ENCODE measurements at places on chromosomes 5 and 9.

GRCh38 chr9:112540800-112541199, 54.2 kb downstream of the KIAA1958 start:
- DNase-seq, result no peak

DNA sequence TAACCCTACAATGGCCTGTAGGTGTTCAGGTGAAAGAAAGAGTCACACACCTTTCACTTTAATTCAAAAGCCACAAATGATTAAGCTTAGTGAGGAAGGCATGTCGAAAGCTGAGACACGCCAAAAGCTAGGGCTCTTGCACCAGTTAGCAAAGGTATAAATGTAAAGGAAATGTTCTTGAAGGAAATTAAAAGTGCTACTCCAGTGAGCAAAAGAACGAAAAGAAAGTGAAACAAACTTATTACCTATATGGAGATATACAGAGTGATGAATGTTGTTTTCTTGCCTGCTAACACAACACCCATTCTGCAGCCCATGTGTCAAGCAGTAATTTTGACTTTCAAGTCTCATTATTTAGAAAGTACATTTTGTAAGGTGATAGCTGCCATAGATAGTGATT, 254.2 kb upstream of the SLC24A2 start:
- peak; percentile 9 for DNase-seq

GRCh38 chr9:20980832-20981455, 50.5 kb downstream of the HACD4 start:
- DNase-seq, result no peak

DNA sequence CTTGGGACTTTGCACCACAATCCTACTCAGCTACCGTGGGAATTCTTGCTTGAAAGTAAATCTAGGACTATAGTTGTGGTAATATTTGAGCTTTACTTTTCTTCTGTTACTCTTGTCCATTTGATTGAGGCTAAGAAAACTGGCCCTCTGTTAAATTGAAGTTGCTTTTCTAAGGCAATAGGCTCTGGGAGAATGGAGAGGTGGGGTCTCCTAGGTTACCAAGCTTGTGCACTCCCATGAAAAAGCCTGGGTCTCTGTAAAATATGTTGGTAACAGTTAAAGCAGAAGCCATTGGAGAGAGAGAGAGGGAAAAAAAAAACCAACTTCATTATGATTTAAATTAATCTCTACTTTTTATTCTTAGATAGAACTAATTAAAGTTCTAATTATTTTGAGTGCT, 68.6 kb downstream of the RAI14 start:
- DNase-seq, result no peak

- no peak for DNase-seq
Observed at GRCh38 chr5:45037927-45038326, 229.2 kb downstream of the MRPS30 start.

Measured in activated naive CD4-positive, alpha-beta T cell treated with Interleukin-2 at 50 U/mL for 16 hours (primary cell).